ENCODE measurements at places on chromosomes 12 and 14.

- no peak for DNase-seq
Measured at GRCh38 chr12:3263939-3264922, 187.1 kb downstream of the TSPAN9 start.

- no peak for DNase-seq
Measured at GRCh38 chr14:50615552-50615951, 52.6 kb downstream of the SAV1 start.

DNA sequence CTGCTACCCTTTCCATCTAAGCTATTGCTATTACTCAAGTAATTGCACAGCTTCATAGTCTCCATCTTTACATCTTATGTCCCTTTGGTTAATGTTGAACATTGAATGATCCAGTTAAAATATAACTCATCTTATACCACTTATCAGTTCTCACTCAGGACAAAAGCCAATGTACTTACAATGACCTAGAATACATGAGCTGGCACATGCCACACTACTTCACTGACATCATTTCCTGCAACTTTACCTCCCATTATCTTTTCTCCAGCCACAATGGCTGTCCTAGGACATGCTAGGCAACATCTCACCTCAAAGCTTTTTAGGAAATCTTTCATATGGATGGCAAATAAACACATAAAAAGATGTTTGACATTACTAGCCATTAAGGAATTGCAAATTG, 309.2 kb downstream of the FOXG1 start:
- no peak for DNase-seq

DNA sequence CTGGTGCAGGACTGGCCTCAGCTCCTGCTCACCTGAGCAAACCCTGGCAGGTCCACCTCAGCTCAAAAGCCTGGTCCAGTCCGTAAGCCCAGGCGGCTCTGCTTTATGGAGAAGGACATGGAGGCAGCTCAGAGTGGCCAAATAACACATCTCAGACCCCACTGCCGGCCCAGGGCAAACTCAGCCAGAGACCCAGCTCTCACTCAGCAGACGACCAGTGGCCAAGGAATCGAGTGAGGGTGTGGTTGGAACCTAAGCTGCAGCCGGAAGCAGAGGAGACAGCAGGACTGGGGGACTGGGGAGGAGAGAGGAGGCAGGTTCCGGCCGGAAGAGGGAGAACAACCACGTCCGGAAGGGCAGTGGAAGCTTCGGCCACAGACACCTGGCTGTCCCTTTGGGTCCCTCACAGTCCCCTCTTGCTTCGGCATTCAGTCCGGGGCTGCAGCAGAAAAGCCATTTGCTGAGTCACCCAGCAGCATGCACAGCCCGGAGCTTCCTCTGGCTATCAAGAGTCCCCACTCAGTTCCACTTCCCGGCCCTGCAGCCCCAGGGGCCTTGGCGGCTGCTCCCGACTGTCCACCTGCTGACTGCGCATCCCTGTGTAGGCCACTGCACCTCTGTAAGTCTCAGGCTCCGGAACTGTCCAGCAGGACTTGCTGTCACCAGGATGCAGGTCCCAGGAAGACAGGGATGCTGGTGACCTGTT, 104.0 kb downstream of the CALM1 start:
- DNase-seq, result no peak

GRCh38 chr14:94638339-94638738, 26.1 kb downstream of the SERPINA3 start:
- DNase-seq, result no peak

GRCh38 chr12:103386451-103386850, 109.3 kb downstream of the C12orf42 start:
- DNase-seq, result no peak

Data from CD4-positive, alpha-beta T cell treated with Interleukin-10 for 1 hour (primary cell).